Kasumi-1 (cell line): ENCODE measurements at places on chromosomes 7 and 10.

GRCh38 chr7:14834456-14834855 lies 68.1 kb downstream of the DGKB start:
- DNase-seq = no peak

- no peak for DNase-seq
Measured at GRCh38 chr10:14572811-14573210, 201.9 kb downstream of the FAM107B start.

DNA sequence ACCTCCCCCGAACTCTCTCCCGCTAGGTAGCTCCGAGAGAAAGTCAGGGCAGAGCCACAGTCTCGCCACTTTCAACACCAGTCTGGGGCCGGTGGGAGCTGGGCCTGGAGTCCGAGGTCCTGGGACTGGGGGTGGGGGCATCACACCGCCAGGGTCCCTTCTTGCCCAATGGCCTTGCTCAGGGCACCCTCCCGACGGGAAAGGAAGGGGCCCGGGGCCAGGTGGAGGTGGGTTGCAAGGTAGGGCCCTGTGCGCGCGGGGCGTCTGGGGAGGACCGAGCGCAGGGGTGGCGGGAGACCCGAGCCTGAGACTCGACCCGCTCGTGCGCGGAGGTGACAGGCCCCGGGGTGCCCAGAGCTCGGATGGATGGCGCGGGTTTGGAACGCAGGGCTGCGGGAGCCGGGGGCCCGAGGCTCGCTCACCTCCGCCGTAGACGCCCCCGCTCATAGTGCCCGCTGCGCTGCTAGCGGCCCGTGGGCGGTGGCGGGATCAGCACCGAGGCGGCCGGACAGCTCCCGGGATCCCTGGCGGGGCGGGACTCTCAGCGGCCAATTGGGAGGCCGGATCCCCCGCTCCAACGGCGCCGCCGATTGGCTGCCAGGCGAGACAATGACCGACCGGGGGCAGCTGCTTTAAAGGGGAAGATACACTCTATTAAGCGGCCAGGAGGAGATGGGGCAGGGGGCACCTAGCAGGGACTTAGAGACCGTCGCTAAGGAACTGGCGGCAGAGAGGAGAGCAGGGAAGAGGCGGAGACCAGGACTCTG lies at the start of gene ACTL6B:
ACTL6B (minus strand) TSS at position 541 of the 767 bp plus-strand sequence; CDS start at position 447, 94 bp downstream.
- DNase-seq = no peak

DNA sequence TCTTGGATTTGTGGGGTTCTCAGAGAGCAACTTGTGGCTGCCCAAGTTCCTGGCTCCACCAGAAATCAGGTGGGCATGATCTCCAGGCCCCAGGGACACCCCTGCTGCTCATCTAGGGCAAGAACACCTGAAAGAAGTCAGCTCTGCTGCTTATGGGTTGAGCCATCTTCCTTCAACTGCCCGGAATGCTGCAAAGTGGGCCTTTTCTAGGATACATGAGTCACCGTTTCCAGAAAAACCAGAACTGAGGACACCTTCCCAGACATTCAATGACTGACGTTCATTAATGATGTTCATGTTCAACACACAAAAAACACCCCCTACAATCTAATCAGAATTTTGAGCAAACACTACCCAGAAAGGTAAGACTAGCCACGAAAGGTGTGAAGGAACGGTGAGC lies 98.0 kb downstream of the MAD1L1 start:
- DNase-seq = no peak

DNA sequence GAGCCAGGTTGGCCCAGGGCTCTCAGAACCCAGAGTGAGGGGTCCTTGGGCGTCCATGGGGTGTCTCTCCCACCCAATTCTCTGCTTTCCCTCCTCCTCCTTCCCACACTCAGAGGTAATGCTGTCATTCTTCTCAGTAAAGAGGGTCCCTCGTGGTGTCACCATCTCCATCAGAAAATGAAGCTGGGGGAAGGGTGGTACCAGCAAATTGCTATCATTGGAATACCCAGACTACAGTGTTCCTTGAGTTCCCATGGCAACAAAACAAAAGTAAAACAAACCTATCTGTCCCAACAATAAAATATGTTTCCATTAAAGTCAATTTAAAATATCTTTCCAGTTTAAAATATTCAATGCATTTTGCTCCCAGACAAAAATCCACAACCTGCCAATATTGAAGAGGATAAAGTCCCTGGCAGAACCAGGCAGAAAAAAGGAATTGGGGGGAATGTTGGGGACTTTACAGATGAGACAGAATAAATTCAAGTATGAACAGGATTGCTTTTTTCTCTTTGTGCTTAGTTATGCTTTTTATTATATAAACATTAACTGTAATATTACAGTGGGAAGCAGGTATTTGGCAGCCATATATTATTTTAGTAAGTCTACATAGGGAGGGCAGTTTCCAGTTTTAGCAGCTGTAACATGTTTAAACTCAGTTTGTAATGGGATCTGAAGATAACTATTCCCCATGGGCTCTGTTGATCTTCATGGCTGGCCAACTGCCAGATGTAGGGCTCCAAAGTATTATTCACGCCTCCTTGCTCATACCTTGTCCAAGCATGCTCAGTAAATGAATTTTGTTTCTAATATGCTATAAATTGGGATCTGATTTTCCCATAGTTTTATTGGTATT lies 182.1 kb downstream of the ARID5B start:
- no peak for DNase-seq

DNA sequence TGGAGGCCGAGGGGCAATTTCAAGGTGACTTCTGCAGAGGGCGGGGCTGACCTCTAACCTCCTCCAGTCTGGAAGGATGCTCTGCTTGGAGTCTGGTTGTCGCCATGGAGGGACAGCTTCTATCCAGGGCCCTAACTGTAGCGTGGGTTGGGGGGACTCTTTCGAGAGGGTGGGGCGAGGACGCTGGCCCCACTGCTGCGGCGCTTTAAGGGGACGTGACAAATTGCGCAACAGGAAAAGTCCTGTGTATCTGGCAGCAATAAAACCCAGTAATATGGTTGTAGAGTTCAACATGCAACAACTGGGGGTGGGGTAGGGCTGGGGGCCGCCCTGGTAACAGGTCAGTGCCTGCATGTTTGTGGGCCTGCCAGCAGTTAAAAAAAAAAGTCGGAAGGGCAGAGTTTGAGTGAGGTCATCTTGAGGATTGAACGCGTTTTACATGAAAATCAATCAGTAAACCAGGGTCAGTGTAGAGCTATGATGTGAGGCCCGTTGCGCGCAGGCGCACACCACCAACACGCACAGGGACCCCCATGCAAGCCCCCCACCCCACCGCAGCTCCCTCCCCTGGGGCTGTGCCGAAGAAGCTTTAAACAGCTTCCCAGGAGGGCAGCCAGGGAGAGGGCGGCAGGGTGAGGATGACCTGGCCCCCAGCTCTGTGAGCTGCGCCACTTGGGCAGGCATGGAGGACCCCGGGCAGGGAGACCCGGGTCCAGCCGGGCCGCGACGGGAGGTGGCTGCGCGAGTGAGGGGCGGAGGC lies 4.3 kb downstream of the SHH start:
- no peak for DNase-seq

DNA sequence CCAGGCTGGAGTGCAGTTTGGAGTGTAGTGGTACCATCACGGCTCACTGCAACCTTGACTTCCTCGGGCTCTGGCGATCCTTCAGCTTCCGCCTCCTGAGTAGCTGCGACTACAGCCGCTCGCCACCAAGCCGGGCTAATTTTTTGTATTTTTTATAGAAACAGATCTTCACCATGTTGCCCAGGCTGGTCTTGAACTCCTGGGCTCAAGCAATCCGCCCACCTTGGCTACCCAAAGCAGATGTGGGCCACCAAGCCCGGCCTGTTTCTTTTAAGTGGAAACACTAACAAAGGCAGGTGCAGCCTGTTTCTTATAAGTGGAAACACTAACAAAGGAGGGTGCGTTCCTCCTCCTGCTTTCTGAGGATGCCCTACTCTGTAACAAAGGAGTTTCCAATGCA lies 18.2 kb downstream of the PRF1 start:
- no peak for DNase-seq

DNA sequence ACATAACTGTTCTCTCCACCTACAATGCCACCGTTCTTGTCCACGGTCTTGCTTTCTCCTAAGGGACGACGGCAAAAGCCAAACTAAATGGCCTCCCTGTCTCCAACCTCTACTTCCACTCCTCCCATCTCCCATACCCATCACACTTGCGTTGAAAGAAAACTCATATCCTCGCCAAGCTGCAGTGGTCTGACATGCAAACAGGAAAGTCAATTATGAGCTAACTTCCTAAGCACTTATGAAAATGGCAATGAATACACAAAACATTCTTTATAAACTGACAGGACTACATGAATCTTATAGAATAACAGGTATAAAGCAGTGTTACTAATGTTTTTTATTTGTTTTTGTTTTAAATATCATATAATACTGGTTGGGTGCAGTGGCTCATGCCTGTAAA lies 46.4 kb downstream of the TYW1B start:
- DNase-seq = no peak

GRCh38 chr10:4034907-4035598 lies 250.0 kb upstream of the KLF6 start:
- DNase-seq = no peak

GRCh38 chr10:86536294-86536861 lies 14.8 kb upstream of the WAPL start:
- DNase-seq = no peak

GRCh38 chr7:155624412-155624811 lies 20.0 kb upstream of the RBM33 start:
- DNase-seq = no peak
